ENCODE measurements at places on chromosomes 2 and 18.

- DNase-seq, result no peak
Observed at GRCh38 chr2:84421791-84422190, 37.3 kb downstream of the SUCLG1 start.

- DNase-seq, result no peak
Observed at GRCh38 chr2:187545238-187545751, 8.9 kb downstream of the TFPI start.

DNA sequence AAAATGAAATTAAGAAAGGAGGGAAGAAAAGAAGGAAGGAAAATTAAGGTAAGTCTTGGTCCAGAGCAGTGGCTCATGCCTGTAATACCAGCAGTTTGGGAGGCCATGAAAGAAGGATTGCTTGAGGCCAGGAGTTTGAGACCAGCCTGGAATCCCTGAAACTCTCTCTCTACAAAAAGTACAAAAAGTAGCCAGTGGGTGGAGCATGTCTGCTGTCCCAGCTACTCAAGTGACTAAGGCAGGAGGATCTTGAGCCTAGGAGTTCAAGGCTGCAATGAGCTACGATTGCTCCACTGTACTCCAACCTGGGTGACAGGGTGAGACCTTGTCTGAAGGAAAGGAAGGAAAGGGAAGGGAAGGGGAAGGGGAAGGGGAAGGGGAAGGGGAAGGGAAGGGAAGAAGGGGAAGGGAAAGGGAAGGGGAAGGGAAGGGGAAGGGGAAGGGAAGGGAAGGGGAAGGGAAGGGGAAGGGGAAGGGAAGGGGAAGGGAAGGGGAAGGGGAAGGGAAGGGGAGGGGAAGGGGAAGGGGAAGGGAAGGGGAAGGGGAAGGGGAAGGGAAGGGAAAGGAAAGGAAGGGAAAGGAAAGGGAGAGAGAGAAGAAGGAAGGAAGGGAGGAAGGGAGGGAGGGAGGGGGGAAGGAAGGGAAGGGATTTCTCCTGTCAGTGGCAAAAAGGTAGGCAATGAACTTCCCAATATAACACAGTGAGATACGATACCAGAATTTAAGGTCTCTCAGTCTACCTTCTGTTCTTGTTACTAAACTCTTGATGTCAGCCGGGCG lies 412.8 kb downstream of the CMPK2 start:
- DNase-seq, result no peak

DNA sequence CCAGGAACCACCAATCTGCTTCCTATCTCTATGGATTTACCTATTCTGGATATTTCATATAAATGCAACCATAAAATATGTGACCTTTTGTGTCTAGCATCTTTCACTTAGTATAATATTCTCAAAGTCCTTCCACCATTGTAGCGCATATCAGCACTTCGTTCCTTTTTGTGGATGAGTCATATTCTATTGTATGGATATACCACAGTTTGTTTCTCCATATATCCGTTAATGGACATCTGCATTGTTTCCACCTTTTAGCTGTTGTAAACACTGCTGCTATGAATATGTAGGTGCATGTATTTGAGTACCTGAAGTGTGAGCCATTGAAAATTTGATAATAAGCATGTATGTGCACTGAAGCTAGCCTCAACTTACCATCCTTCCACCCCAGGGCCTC lies 80.1 kb downstream of the NBAS start:
- no peak for DNase-seq

GRCh38 chr18:21205695-21206094 lies 36.3 kb upstream of the GREB1L start:
- DNase-seq, result no peak

DNA sequence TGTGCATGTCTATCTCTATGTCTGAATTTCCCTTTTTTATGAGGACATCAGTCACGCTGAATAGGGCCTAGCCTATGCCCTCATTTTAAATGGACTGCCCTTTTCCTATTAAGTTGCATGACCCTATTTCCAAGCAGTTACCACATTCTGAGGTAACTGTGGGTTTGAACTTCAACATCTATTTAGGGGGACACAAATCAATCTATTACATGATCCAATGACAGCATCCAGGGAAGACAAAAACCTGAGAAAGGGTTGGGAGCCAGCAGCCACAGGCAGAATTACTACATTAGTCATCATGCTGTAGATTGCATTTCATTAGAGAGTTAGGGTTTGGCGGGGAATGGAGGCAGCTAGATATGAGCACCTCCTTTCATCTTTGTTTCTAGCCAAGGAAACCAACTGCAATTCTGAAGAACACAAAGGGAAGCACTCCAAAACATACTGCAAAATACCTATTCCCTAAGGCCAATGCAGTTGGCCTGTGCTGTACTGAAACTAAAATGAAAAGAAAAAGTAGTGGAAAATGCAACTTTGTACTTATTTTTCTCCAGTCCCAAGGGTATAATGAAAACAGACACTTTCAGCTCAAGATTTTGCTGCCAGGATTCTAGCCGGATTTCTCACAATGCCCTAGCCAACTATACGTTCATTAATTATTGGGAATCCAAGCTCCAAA lies 40.4 kb upstream of the C1D start:
- DNase-seq, result no peak

DNA sequence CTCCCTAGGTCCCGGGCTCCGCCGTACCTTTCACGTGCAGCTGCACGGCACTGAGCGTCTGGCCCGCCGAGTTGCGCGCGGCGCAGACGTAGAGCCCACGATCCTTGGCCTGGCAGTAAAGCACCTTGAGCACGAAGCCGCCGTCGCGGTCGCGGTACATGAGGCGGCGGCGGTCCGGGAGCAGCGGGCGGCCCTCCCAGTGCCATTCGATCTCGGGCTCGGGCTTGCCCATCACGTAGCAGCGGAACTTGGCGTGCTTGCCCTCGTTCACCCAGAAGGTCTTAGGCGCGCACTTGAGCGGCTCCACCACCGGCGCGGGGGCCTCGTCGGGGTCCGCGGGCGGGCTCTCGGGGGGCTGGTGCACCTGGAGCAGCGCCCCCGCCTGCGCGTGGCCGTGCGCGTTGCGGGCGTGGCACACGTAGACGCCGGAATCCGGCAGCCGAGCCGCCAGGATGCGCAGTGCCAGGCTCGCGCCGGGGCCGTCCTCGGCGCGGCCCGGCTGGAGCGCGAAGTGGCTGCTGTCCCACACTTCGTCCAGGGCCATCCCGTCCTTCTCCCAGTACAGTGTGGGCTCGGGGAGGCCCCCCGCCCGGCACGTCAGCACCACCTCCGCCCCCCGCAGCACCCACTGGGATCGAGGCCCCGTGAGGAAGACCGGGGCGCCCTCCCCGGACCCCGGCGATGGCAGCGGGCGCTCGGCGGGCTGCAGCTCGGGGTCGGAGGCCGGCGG lies 980 bp downstream of the OBSL1 start:
- no peak for DNase-seq

DNA sequence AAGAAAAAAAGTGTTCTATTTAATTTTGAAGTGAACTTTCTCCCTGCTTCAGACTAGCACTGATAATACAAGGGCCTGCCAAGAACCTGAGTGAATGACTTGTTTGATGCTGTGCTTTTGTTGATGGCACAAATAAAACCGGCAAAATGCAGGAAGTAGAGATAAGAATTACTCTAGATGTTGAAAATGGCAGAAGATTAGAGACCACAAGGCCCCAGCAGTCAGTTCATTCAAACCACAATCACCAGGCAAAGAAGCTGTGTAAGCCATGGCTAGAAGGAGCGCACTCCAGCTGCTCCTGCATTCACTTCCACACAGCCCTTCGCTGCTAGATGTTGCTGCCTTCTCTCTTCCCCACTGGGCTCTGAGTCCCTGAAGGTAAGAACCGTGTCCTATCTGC lies 297.1 kb downstream of the AGPS start:
- DNase-seq, result no peak

GRCh38 chr18:68494802-68495581 lies 219.9 kb downstream of the TMX3 start:
- no peak for DNase-seq

GRCh38 chr2:27751377-27751776 lies 20.1 kb upstream of the MRPL33 start:
- no peak for DNase-seq

DNA sequence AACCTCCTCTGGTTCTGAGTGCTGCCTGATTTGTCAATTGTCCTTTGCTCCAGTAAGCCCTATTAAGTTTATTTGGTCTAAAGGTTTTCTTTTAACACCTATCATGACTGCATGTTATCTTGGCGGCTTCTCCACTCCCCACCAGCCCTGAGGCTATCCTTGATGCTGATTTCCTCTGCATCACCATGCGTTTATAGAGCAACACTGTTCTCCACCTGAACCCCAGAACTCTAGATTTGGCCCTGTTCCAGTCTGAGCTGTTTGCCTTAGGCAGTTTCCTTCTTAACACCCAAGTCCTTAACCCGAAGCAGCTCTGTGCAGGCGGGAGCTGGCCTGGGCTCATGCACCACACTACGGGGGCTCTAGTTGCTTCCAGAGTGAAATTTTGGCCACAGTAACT lies 98.2 kb upstream of the NPAS2 start:
- DNase-seq, result no peak

- DNase-seq, result no peak
Observed at GRCh38 chr2:176123411-176124109, 1.0 kb downstream of the HOXD9 start.

DNA sequence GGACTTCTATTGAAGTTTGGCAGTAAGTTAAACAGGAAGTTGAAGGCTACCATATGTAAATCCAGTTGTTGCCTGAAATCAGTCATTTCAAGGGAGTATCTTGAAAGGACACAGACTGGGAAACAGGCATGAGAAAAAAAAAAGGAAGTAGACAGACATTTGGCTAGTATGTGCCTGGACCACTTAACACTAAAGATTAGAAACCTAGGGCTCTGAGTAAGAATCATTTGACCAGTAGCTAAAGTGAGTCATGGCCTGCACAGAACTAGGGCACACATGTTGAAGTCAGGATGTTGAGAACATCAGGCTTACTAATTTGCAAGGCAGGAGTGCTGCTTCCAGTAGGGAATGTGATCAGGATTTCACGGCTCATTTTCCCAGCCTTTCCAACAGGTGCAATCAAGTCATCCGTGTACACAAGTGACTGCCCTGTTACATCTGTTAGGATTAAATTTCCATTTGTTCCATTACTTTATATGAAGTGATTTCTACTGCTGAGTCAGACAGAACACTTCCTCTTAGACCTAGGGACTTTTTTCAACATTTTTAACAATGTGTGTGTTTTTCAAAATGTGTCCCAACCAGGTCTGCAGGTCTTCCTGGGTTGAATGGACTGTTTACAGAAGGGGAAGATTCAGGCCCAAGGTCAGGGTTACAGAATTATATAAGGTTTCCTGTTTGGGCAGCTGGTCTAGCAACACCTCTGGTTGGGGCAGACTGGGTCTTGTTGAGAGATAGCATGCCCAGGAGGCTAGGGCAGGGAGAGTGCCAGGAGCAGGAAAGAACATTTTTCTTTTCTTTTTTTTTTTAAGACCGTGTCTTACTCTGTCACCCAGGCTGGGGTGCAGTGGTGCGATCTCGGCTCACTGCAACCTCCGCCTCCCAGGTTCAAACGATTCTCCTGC lies 145.6 kb downstream of the TGIF1 start:
- no peak for DNase-seq

DNA sequence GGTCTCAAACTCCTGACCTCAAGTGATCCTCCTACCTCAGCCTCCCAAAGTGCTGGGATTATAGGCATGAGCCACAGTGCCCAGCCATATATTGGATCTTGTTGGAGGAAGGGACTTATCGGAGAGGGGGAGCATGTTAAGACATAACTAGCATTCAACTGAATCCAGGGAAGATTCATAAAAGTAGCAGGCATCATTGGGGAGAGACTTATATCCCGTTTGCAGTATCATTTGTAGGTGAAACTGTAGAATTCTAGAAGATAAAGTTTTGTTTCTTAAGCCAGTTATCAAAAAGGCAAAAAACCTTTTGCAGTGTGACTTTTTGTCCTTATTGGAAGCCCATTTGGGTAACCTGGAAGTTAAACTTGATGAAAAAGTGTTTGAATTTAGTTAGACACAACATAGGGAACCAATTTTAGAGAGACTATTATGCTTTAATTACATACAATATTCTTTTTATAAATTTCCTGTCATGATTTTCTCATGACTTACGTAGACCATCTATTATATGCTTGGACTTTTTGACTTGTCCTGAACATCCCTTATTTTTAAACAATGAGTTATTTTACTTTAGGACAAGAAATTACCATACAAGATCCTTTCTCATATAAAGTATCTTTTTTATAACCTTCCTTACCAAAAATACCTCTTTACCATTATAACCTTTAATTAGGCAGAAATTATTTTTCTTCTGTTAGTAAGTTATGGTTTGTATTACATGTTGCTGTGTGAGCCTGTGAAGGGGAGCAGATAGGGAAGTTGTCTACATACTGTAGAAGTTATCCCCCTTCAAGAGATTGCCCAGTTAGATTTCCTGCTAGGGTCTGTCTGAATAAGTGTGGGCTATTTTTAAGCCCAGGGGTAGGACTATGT lies 20.3 kb downstream of the RAB3GAP1 start:
- no peak for DNase-seq

DNA sequence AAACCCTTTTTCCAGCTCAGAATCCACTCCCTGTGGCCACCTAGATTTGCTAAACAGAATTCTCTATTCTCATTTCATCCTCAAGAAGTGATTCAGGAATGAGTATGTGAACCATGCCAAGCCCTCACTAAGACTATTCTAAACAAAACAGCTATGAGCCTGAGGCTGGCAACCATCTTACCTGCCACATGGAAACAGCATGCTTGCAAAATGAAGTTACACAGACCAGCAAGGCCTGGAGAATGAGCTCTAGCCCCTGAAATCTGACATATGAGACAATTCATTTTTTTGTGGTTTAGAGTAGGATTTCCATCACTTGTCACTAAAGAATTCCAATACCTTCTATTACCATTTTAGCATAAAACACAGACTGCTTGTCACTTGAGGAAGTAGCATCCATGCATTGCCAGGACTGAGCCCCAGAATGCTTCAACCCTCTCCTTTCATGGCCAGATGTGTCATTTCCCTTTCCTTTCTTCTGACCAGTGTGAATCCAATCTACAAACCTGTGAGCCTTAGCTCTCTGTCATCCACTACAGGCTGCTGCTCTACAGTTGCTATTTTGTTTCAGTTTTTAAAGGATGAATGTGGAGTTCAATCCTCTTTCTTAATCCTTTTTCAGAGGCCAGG lies 744.3 kb upstream of the ACVR2A start:
- no peak for DNase-seq

- DNase-seq, result no peak
Observed at GRCh38 chr2:215514516-215514915, 78.6 kb upstream of the FN1 start.

DNA sequence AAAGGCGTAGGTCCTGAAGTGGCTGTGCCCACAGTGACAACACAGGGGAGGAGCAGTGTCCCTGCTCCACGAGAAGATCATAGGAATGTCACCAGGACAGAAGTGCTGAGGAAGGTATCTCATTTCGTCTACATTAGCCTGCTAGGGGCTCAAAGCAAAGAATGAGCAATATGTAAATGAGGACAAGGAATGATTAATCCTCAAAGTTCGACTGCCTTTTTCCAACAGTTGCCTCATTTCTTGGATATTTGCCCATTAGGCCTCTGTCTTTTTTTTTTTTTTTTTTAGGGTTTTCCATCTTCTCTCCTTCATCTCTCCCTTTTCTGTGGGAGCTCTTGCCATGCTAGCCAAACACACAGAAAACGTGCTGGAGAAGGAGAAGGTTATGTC lies 105.2 kb upstream of the ARHGAP28 start:
- no peak for DNase-seq
